Progenitor cell of endocrine pancreas (in vitro differentiated cells): ENCODE measurements at places on chromosomes 1 and 21. TPM values are rescaled to one million over a fixed set of nuclear protein-coding genes. Genes with fewer than 3 reads are reported as not detected.

TNFSF18 gene
- total RNA-seq: not detected in 2 replicates

NCAM2 gene
- 0.60 and 1.1 TPM in 2 replicates for total RNA-seq

LRRC53 gene
- 0.07 TPM in 1 of 2 replicates, not detected in the other for total RNA-seq

LORICRIN gene
- total RNA-seq: not detected in 2 replicates

TMEM240 gene
- total RNA-seq: 5.1 and 6.6 TPM in 2 replicates

NID1 gene
- 21.0 and 24.4 TPM in 2 replicates for total RNA-seq

OPRD1 gene
- 0.67 and 0.71 TPM in 2 replicates for total RNA-seq

TAF13 gene
- total RNA-seq: 22.0 and 24.1 TPM in 2 replicates

UBE2U gene
- not detected in 2 replicates for total RNA-seq

CPTP gene
- total RNA-seq: 16.8 and 17.5 TPM in 2 replicates

ZFP69 gene
- total RNA-seq: 4.6 and 5.2 TPM in 2 replicates

KIF2C gene
- 26.6 and 28.7 TPM in 2 replicates for total RNA-seq

SPATA45 gene
- 0.69 TPM in 1 of 2 replicates, not detected in the other for total RNA-seq

COA7 gene
- total RNA-seq: 15.4 and 16.5 TPM in 2 replicates

RGS8 gene
- 0.05 TPM in 1 of 2 replicates, not detected in the other for total RNA-seq

UBXN11 gene
- total RNA-seq: 47.8 and 48.9 TPM in 2 replicates

FCRL5 gene
- total RNA-seq: not detected in 2 replicates

AMPD1 gene
- not detected in 2 replicates for total RNA-seq

TAS1R1 gene
- total RNA-seq: not detected in 2 replicates

PYHIN1 gene
- total RNA-seq: not detected in 2 replicates

EVI5 gene
- 30.3 and 32.1 TPM in 2 replicates for total RNA-seq

SH2D5 gene
- total RNA-seq: 0.53 and 1.2 TPM in 2 replicates

TBX15 gene
- not detected in 2 replicates for total RNA-seq

KDF1 gene
- 22.2 and 26.1 TPM in 2 replicates for total RNA-seq

EDARADD gene
- 12.3 and 13.5 TPM in 2 replicates for total RNA-seq

IGFN1 gene
- 0.38 and 0.44 TPM in 2 replicates for total RNA-seq

DRAXIN gene
- 2.8 and 3.2 TPM in 2 replicates for total RNA-seq

CHIT1 gene
- total RNA-seq: 0.14 and 0.95 TPM in 2 replicates

FMOD gene
- 2.5 and 3.1 TPM in 2 replicates for total RNA-seq

B3GALT2 gene
- total RNA-seq: 0.44 and 0.79 TPM in 2 replicates

CGN gene
- total RNA-seq: 127 and 128 TPM in 2 replicates

SYT14 gene
- total RNA-seq: 3.7 TPM in 2 replicates
